Activated CD4-positive, alpha-beta T cell treated with anti-CD3 and anti-CD28 coated beads, Interleukin-10, Interleukin-2, amounts not matched to agents 100 ng/mL and 50 ng/mL, durations not matched to agents 16 hours and 8 hours (primary cell): ENCODE measurements at places on chromosomes 2 and 18.

GRCh38 chr2:118705032-118705431, 142.4 kb downstream of the EN1 start:
- no peak for DNase-seq

DNA sequence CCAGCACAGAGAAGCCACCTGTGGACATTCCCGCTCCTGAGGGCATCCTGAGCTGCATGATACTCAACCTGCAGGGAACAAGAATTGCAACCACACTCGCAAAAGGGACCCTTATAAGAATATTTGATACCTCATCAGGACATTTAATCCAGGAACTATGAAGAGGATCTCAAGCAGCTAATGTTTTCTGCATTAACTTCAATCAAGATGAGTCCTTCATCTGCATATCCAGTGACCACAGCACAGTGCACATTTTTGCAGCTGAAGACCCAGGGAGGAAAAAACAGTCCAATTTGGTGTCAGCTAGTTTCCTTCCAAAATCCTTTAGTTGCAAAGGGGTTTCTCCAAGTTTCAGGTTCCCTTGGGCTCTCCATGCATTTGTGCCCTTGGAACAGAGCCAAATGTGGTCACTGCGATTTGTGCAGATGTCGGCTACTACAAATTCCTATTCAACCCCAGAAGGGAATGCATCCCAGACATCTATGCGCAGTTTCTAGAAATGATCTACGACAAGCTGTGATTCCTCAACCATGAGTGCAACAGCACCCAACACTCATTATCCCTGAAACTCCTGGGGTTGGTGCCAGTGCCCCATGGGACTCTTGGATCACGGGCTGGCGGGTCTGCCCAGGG, 23.3 kb upstream of the FHOD3 start:
- no peak for DNase-seq

DNA sequence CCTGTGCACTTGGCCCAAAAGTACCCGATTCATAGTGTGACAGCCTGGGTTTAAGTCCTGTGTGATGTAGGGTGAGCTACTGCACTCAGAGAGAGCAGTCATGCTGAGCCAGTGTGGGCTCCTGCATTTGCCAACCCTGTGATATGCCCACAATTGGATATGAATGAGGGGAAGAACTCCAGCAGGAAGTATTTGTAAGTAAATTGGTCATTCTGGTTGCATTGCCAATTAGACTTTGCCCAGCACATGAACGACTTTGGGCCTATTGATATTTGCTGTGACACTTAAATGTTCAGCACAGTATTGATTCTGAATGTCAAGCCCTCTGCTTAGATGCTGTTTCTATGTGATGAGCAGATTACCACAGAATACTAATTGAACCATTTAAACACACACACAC, 570.9 kb downstream of the PIK3C3 start:
- DNase-seq, result no peak

GRCh38 chr2:73890301-73891092, 2.3 kb upstream of the ACTG2 start:
- DNase-seq, result no peak

- no peak for DNase-seq
Observed at GRCh38 chr2:128505575-128506526, 187.2 kb upstream of the HS6ST1 start.

- no peak for DNase-seq
Observed at GRCh38 chr2:69020496-69021426, 7.8 kb downstream of the ANTXR1 start.

DNA sequence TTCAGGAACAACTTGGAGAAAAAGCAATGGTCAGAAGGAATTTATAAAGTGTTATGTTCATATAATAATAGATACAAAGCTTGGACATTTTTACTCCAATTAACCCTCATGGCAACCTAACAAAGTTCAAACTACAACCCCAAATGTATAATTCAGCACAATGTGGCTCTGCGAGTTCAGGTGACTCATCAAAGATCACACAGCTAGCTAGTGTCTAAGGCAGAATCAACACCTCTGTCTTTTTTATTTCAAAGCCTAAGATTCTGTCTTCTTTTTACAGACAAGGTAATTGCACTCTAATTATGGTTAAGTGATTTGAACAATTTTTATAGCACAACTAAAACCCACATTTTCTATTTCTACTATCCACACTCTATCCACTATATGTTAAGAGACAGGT, 90.5 kb downstream of the CHST9 start:
- no peak for DNase-seq

- DNase-seq, result no peak
Observed at GRCh38 chr2:3610415-3610814, 15.5 kb downstream of the COLEC11 start.

- no peak for DNase-seq
Observed at GRCh38 chr18:10032331-10033015, 118.7 kb downstream of the VAPA start.
